NCI-H510A (cell line): ENCODE measurements at places on chromosomes 4 and X.

- no peak for DNase-seq
Observed at GRCh38 chrX:112746812-112747595, 67.3 kb upstream of the LHFPL1 start.

GRCh38 chr4:113094802-113095201 lies 45.3 kb downstream of the ANK2 start:
- DNase-seq = no peak

- DNase-seq = no peak
Observed at GRCh38 chrX:17433965-17434364, 59.0 kb downstream of the NHS start.

DNA sequence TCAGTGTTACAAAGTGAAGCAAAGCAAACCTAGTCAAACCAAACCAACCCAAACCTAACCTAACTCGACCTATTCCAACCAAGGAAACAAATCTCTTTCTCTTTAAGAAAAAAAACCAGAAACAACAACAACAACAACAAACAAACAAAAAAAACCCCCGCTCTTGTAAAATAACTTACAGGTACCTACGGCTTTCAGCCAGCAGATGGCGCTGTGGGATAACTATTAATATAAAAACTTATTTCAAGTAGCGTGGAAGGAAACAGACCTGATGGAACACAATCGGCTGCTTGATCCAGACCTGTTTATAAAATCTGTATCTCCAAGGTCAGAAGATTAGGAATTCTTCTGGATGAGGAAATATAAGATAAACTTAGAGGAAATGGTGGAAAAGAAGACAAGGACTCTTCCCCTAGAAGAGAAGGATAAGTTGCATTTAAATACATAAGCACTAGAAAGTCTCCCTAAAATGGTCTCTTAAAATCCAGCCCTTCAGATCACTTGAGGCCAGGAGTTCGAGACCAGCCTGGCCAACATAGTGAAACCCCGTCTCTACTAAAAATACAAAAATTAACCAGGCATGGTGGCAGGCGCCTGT lies 34.4 kb upstream of the CDKL5 start:
- peak; percentile 18 for DNase-seq

GRCh38 chr4:111636961-111637585 lies 508.2 kb upstream of the FAM241A start:
- no peak for DNase-seq

DNA sequence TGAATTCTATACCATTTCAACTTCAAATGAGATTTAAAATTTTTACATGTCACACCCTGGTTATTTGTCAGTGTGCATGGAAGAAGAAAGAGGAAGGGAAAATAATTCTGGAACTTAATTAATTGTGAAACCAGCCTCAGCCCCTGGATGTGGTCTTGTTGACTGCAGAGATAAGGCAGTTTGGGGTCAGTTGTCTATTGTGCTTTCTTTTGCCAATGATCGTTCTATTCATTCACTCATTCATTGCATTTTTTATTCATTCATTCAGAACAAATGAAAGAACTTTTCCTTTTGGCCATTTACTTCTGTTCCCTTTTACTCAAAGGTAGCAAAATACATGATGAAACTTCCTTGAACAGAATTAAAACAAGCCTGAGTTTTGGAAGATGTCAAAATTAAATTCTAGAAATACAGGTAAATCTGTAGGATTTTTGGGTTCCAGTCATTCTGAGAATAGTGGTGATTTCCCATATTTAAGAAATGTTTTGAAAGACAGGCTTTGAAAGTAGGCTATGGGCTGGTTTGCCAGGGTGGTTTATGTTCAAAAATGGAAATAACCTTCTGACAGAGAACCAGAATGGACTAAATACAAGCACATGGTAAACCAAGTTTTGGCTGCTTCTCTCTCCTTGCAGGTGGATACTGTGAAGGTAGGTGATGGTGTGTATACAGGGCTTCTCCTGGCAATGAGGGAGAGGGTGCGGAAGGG lies 35.7 kb downstream of the PARM1 start:
- DNase-seq = no peak

DNA sequence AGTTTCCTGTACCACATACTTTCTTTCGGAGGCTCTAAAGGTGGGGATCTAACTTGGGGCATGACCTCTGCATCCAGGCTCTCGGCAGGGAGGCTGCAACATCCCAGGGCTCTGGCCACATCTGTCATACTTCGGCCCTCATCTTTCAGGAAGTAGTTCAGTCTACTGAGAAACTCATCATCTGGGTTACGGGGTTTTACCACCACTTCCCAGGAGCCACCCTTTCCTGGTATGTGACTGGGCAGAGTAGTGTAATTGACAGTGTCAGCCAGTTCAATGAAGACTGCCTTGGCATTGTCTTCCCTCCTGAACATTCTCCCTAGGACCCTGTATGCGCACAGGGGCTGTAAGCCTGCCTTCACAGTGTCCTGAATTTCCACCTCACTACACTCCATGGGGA lies 2.8 kb downstream of the PNMA5 start:
- DNase-seq = no peak

DNA sequence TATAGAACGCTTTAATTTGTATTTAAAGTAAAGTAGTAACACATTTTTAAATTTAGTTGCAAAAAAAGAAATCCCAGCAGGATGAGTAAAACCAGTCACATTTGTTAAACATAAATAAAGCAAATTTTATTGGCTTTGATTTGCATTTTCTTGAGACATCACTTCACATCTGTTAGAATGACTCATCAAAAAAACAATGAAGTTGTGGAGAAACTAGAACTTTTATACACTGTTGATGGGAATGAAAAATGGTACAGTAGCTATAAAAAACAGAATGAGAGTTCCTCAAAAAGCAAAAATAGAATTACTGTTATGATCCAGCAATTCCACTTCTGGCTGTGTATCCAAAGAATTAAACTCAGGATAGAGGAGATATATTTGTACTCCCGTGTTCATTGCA lies 454.0 kb upstream of the KLHL4 start:
- no peak for DNase-seq
